ENCODE measurements at places on chromosomes 4 and X.

DNA sequence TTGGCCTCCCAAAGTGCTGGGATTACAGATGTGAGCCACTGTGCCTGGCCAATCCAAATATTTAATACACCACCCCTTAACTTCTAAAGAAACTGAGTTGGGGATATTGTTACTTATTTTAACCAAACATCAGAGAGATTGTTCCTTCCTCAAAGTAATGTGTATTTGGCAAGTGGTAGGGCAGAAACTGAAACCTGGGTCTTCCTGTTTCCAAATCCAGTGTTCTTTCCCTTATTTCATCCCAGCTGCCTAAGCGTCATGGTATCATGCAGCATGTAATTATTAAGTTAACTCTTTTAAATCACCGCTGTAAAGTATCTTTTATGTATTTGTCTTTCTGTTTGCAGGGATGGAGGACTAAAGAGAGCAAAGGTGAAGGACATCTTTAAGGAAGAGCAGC lies 68.4 kb downstream of the GPAT3 start:
- DNase-seq: no peak

GRCh38 chrX:31423609-31424189 lies 351.9 kb upstream of the FTHL17 start:
- DNase-seq: no peak

DNA sequence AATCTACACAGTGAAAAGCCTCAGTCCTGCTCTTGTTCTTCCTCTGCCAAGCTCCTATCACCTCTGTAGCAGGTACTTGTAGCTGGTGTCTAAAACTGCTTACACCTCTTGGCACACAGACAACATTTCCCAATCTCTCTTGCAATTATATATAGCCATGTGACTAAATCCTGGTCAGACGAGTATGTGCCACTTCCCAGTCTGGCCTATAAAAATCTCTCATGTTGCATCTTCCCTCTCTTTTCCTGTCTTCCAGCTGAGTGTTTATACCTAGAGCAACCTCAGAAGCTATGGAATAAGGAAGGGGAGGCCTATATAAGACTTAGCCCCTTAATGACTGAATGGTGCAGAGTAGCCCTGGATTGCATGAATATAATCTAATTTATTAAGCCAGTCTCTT lies 105.8 kb downstream of the RNF150 start:
- DNase-seq: no peak

DNA sequence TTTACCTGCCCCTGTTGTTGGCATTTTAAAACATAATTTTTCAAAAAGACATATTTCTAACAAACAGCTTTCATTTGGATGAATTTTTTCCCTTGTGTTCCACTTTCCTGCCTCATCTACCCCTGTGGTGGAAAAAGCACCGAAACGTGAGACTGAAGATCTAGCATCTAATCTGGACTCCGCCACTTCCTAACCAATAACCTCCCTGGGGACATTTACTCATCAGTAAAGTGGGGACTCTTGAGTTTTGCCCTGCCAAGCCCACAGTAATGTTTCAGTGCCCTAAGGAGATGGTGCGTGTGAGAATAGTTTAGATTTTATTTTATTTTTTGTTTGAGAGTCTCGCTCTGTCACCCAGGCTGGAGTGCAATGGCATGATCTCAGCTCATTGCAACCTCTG lies 56.7 kb downstream of the ADGRG2 start:
- no peak for DNase-seq

All from CD4-positive, alpha-beta T cell (primary cell).